Stimulated activated CD4-positive, alpha-beta T cell treated with anti-CD3 and anti-CD28 coated beads, Interleukin-12 subunit alpha, Interleukin-12 subunit beta, amount 100 ng/mL, for 48 hours (primary cell): ENCODE measurements at places on chromosomes 6 and 20.

- DNase-seq: no peak
Observed at GRCh38 chr6:5998711-5999687, 7.7 kb downstream of the NRN1 start.

DNA sequence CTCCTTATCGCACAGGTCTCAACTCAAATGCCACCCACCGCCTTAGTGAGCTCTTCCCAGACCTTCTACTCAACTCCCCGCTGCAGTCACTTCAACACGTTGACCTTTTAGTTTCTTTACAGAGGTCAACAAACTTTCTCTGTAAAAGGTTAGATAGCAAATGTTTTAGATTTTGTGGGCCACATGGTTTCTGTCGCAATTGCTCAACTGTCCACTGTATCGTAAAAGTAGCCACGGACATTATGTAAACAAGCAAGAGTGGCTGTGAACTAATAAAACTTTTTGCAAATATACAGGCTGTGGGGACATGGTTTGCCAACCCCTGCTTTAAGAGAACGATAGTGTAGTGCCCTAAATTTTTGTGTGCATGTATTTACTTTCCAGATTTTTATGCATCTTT, 247.6 kb upstream of the TSHZ2 start:
- DNase-seq: no peak

GRCh38 chr6:33717934-33718455, 6.5 kb upstream of the UQCC2 start:
- no peak for DNase-seq

DNA sequence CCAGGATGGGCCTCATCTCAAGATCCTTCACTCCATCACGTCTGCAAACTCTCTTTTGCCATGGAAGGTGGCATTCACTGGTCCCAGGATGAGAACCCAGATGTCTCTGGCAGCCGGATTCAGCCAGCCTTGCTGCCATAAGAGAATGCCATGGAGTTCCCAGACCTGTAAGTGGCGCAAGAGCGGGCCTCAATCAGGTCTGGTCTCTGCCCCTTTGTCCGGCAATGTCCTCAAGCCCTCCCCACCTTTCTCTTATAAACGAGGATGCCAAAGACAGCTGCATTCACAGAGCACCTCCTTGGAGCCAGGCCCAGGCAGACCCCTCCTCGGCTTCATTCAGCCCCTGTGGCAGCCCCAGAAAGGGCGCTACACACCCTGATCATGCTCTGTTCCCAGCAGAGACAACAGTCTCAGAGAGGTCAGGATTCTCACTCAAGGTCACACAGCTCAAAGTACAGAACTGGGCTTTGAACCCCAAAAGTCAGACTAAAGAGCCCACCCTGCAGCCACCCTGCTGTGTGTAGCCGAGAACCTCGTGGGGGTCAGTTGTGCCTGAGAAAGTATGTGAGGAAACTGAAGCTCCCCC, 263.7 kb downstream of the TAF4 start:
- DNase-seq: no peak
